Temporal lobe (tissue), 4 donors: ENCODE measurements at places on chromosomes 12 and 14. TPM values are rescaled to one million over a fixed set of nuclear protein-coding genes. Genes with fewer than 3 reads are reported as not detected.

Gene AKT1
- 83.1 TPM for total RNA-seq

Gene KRT3
- not detected for total RNA-seq

Gene SPRING1
- 23.1 TPM for total RNA-seq

Gene ANKLE2
- total RNA-seq: 35.2 TPM

Gene TRIM9
- 44.5 TPM for total RNA-seq

Gene TMEM117
- 9.3 TPM for total RNA-seq

Gene CYP46A1
- total RNA-seq: 6.1 TPM

Gene ALG10
- total RNA-seq: 22.6 TPM

Gene USP44
- 3.4 TPM for total RNA-seq

Gene C14orf180
- not detected for total RNA-seq

Gene RHOF
- total RNA-seq: 10.1 TPM

Gene MYF5
- total RNA-seq: not detected

Gene TEX52
- not detected for total RNA-seq

Gene OTX2
- 0.25 TPM for total RNA-seq

Gene GLTP
- total RNA-seq: 9.8 TPM

Gene PRR4
- 0.98 TPM for total RNA-seq

Gene RFLNA
- total RNA-seq: 7.6 TPM

Gene PAX9
- not detected for total RNA-seq

Gene NTN4
- 51.1 TPM for total RNA-seq

Gene PTPN6
- total RNA-seq: 2.5 TPM

Gene TAS2R9
- total RNA-seq: 0.25 TPM

Gene TOMM20L
- not detected for total RNA-seq

Gene SDSL
- 1.5 TPM for total RNA-seq

Gene DICER1
- total RNA-seq: 102 TPM

Gene MIP
- not detected for total RNA-seq

Gene DDHD1
- total RNA-seq: 20.9 TPM

Gene ASPG
- total RNA-seq: under 0.01 TPM

Gene E2F7
- total RNA-seq: 1.5 TPM

Gene RNF212B
- total RNA-seq: not detected

Gene KRT71
- 0.25 TPM for total RNA-seq

Gene CDK17
- 115 TPM for total RNA-seq

Gene FGF6
- not detected for total RNA-seq

Gene MIS18BP1
- total RNA-seq: 20.2 TPM

Gene RPS29
- total RNA-seq: 2,439 TPM

Gene TMEM179
- total RNA-seq: 35.2 TPM

Gene COX8C
- not detected for total RNA-seq

Gene SERPINA12
- total RNA-seq: not detected

Gene DAZAP2
- 45.7 TPM for total RNA-seq

Gene ASCL1
- total RNA-seq: 8.6 TPM

Gene LALBA
- total RNA-seq: not detected

Gene RD3L
- not detected for total RNA-seq

Gene SPX
- total RNA-seq: 0.25 TPM

Gene GALNT9
- total RNA-seq: 5.4 TPM

Gene KCNH5
- 20.9 TPM for total RNA-seq
